MG63 (cell line): ENCODE measurements at places on chromosomes 12 and 14. TPM values are rescaled to one million over a fixed set of nuclear protein-coding genes. Genes with fewer than 3 reads are reported as not detected.
A peak's percentile ranks its signal among the peaks of the same experiment; 100 is the strongest.

GRCh38 chr12:68175557-68176061, 16.1 kb upstream of the IFNG start:
- DNase-seq = no peak

- no peak for DNase-seq
Measured at GRCh38 chr12:57474862-57475261, 4.8 kb downstream of the ARHGAP9 start.

DNA sequence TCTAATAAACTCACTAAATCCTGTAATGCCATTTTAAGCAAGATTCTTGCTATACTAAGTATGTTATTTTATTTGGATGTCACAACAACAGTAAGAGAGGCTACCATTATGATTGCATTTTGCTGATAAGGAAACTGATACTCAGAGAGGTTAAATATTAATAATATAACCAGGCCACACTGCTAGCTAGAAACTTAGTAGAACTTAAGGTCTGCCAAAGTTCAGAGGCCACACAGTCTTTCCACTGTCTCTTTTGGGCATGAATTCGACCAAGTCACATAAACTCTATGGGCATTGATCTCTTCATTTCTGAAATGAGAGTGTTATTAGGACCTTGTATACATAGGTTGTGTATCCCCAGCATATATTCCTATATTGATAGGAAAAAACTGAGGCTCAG, 147.9 kb downstream of the SYNE2 start:
- no peak for DNase-seq

DNA sequence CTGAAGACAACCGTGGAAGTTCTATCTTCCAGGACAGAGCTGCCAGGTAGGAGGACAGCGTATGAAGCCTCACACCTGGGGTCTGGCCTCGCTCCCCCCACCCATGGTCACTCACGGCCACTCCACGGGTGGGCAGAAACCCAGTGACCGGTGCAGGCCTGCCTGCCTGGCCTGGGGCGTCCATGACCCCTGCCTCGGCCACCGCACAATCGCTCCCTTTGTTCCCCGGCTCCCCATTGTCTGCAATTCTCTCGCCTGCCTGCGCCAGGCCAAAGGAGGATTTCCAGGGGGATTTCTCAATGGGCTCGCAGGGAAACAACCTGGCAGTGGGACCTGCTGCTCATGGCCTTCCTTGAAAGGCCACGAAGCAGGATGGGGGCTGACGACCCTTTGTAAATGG, 22.6 kb downstream of the CCDC85C start:
- no peak for DNase-seq

GRCh38 chr14:102948698-102949061, 26.2 kb downstream of the AMN start:
- DNase-seq = no peak

DNA sequence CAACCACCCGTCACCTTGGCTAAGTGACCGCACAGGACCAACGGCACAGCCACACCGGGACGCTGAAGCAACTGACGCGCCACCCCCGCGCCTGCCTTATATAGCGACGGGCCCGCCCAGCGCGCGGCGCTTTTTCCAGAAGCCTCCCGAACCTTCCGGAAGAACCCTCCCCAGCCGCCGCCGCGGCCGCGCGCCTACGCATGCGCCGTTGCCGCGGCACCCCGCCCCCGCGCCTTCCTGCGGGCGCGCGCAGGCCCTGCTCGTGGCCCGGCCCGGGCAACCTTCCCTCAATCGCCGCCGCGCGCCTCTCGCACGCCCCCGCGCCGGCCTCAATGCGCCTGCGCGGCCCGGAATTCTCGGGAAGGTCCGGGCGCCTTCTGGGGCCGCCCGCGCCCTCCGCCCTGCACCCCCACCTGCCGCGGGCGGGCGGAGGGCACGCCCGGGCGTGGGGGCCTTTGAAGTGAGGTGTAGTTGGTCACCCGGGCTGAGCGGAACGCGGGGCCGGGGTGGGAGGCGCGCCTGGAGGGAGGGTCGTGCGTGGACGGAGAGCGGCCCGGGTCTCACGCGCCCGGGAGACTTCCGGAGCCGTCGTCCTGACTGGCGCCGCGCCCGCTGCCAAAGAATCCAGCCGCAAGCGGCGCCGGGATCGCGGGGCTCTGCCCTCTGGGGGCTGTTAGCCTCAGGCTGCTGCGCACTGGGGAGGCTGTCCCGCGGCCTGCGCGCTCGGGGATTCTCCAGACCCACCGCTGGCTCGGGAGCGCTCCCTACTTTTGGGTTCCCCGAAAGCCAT, at the start of gene HSP90AA1:
Gene HSP90AA1, minus strand, starts transcription at position 73 of the 790 bp plus-strand sequence. CDS start 666 bp downstream, outside the sequence.
- DNase-seq = peak; percentile 84

DNA sequence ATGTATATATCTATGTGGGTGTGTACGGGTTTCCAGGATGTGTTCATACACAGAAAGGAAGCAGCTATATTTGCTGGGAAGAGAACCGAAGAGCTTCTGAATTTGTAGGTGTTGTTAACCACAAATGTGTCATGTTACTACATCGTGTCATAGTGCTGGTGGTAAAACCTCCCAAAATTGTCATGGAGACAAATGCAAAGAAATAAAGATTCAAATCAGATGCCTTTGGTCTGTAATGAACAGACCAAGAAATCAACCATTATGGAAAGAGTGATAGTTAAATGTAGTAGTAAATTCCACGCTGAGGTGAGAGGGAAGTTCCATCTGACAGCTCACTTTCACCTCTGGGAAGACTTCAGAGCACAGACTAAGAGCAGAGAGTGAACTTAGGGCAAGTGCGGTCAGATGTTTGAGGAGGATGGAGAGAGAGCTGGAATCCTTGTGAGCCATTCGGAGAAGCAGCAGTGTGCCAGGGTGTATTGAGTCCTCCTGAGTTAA, 487.5 kb downstream of the TMEM121 start:
- no peak for DNase-seq

DNA sequence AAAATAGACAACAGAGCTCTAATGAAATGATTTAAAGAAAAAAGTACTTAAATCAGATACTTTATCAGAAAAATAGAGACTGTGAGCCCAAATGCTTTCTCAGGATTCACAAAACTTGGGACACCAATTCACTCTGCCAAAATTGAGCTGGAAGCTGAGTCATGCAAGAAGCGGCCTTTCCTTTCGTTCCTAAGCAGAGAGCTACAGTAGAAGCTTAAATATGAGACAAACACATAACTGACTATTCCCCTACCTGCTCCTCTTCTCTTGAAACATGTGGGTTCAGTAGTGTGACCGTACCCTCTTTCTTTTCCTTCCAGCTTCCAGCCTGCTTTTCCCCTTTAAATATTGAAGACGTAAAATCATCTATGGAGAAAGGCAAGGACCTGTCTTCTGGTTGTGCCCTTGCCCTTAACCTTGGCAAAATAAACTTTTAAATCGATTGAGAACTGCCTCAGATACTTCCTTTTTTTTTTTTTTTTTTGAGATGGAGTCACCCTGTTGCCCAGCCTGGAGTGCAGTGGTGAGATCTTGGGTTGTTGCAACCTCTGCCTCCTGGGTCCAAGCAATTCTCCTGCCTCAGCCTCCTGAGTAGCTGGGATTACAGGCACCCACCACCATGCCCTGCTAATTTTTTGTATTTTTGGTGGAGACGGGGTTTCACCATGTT, 4.4 kb upstream of the SDS start:
- DNase-seq = peak; percentile 60

DNA sequence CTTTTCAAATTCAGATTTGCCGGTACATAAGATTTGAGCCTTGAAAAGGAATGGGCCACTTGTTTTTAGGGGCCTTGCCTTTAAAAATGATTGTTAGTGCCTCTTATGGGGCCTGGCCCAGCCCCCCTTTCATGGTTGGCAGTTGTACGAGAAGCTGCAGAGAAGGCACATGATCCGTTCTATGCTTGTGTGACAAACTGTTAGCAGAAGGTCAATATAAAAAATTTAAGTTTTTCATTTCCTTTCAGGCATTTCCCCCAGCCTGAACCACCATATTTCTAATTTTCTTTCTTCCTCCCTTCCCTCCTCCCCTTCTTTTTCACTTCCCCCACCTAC, 119.1 kb downstream of the PLXNC1 start:
- no peak for DNase-seq

GRCh38 chr14:82641050-82641540, 1107.4 kb upstream of the SEL1L start:
- no peak for DNase-seq

DNA sequence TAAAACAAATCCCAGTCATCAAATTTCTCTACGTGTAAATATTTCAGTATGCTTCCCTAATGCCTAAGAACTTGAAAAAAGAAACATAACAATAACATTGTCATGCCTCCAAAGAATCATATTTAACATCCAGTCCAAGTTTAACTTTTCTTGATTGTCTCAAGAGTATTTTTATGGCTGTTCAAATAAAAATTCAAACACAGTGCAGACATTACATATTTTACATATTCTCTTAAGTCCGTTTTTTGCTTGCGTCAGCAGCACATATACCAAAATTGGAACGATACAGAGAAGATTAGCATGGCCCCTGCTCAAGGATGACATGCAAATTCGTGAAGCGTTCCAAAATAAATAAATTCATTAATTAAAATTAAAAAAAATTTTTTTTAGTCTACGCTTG, 23.3 kb upstream of the EEA1 start:
- DNase-seq = no peak

DNA sequence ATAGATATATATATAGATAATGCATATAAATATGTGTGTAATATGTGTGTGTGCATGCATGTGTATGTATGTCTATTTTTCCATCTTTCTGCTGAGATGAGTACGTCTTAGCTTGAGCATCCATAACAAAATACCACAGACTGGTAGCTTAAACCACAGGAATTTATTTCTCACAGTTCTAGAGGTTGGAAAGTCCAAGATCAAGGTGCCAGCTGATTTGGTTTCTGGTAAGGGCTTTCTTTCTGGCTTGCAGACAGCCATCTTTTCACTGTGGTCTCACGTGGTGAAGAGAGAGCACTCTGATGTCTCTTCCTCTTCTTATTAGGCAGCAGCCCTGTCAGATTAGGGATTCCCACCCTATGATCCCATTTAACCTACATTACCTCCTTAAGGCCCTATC, 47.3 kb downstream of the ACSM4 start:
- no peak for DNase-seq

DNA sequence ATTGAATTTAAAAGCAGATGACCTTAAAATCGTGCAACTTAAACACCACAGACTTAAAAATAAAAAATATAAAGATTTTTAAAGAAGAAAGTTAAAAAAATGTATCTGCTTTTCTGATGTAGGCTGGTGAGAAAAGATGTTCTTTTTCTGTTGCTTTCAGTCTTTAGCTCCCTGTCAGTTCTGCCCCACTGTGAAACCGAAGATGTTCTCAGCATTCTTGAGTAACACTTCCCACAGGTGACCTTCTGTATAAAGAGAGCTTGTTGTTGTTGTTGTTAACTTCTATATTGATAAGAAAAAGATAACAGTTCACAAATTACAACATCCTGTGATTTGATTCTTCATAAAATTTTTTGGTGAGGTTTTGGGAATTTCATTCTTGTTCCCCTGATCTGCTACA, 377.9 kb upstream of the RGS6 start:
- DNase-seq = no peak

- DNase-seq = no peak
Measured at GRCh38 chr12:77968021-77968420, 137.3 kb downstream of the NAV3 start.

GRCh38 chr12:12744546-12745305, 27.6 kb downstream of the CDKN1B start:
- no peak for DNase-seq

LTBR gene
- total RNA-seq = 35.0 and 61.5 TPM in 2 replicates

GRIP1 gene
- not detected in 2 replicates for total RNA-seq

A2M gene
- total RNA-seq = 0.07 TPM in 1 of 2 replicates, not detected in the other

CCDC85C gene
- 19.9 and 22.2 TPM in 2 replicates for total RNA-seq

MNAT1 gene
- total RNA-seq = 32.4 and 45.7 TPM in 2 replicates

GAS2L3 gene
- total RNA-seq = 13.4 and 44.0 TPM in 2 replicates

AQP2 gene
- not detected in 2 replicates for total RNA-seq

HOXC11 gene
- 0.30 and 1.3 TPM in 2 replicates for total RNA-seq

SLC8A3 gene
- total RNA-seq = not detected in 2 replicates

PTGDR gene
- total RNA-seq = not detected in 2 replicates
